ENCODE measurements at places on chromosomes 5 and 9.
A peak's percentile ranks its signal among the peaks of the same experiment; 100 is the strongest.

GRCh38 chr5:89008291-89008690, 125.3 kb upstream of the MEF2C start:
- no peak for DNase-seq

DNA sequence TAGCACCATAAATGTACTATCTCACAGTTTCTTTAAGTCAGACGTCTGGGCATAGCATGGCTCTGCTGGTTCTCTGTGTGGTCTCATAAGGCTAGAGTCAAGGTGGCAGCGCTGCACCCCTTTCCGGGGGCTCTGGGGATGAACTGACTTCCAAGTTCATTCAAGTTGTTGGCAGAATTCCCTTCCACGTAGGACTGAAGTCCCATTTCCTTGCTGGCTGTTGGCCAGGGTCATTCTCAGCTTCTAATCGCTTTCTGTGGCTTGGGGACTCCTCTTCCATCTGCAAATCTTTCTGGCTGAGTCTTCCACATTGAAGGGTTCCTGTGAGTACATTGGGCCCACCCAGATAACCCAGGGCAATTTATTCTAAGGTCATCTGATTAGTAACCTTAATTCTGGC, 211.0 kb downstream of the AGTPBP1 start:
- DNase-seq = no peak

- no peak for DNase-seq
Observed at GRCh38 chr9:27371382-27371781, 74.4 kb upstream of the EQTN start.

GRCh38 chr5:67983251-67984110, 232.1 kb upstream of the PIK3R1 start:
- DNase-seq = no peak

DNA sequence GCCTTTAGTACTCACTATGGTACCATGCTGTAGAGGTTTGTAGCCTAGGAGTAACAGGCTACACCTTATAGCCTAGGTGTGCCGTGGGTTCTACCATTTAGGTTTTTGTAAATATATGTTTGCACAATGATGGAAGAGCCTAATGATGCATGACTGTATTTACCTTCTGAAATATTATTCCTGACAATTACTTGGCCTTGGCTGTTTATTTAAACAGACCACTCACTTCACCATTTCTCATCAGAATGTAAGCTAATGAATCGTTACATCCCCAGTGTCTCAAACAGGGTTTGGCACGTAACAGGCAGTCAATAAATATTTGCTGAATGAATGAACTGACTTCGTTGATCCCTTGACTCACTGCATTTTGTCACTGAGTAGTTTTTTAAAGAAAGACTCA, 93.1 kb downstream of the MED27 start:
- DNase-seq = no peak

DNA sequence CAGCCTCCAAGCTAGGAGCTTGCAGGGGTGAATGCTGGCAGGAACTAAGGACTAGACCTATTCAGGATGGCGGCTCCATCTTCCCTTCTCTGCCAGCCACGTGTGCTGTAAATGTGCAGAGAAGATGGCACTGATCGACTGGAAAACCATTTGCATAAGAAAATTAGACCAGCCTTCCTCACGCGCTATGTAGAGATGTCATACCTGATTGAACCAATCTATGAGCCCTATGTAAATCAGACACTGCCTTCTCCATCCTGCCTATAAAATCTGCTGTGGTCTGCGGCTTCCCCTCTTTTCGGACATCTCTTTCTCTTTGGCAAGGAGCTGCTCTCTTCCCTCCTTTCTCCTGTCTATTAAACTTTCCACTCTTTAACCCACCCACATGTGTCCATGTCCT, 91.6 kb downstream of the NPR3 start:
- DNase-seq = no peak

DNA sequence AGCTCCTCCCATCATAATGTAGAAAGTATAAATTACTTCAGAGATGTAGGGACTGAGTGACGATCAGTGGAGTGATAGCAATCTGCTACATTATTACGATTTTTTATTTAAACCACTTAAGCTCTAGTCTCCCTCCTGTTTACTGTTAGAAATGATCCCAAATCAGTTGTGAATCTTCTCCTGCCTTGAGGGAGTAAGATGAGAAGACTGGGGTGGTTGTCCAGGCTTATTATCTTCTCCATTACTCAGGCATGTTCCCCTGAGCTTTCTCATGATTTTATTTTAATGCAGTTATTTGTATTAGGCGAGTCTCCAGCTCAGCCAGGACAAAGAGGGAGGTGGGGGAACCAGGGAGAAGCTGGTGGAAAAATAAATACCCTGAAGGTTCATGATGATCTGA, 48.2 kb upstream of the CTNNA1 start:
- DNase-seq = no peak

- no peak for DNase-seq
Observed at GRCh38 chr9:134623258-134624066, 18.1 kb upstream of the COL5A1 start.

- DNase-seq = peak; percentile 20
Observed at GRCh38 chr9:68999393-69000105, 14.4 kb downstream of the PRKACG start.

GRCh38 chr5:172407822-172408221, 46.5 kb downstream of the SH3PXD2B start:
- DNase-seq = no peak

GRCh38 chr5:136526021-136526420, 160.7 kb upstream of the TRPC7 start:
- DNase-seq = no peak

GRCh38 chr5:158821331-158821730, 278.4 kb downstream of the EBF1 start:
- no peak for DNase-seq

DNA sequence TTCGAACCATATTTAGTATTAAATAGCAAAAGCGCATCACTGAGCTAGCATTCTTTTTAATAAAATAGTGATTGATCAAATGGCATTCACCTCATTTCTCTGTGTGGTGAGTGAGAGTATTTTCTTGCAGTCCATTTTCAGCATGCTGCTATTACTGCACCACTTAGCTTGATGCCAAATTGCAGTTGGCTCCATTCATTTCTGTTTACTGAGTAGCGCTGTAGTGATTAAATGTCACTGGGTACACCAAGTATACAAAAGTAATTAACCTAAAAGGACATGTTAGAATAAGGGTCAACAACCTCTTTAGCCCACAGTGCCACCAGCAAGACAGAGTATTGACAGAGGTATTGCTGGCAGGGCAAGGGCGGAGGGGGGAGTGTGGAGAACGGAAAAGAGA, 122.0 kb downstream of the TLE4 start:
- DNase-seq = no peak

DNA sequence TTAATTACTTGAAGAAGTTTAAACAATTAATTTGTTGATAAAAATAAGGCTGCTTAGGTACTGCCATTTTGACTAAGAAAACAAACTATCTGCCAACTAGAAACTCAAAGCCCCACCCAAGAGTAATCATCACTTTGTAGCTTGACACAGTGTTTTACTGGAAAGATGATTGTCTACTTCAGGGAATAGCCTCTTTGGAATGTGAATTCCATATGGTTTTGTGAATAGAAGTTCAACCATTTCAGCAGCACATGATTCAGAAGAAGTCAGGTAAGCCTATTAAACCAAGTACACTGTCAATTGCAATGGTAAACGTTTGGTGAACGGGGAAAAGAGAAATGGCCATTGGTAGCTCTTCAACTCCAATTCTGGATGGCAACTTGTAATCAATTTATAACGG, 55.2 kb downstream of the PLK2 start:
- DNase-seq = no peak
